ENCODE measurements at places on chromosomes 3 and 15. TPM values are rescaled to one million over a fixed set of nuclear protein-coding genes. Genes with fewer than 3 reads are reported as not detected.
A peak's percentile ranks its signal among the peaks of the same experiment; 100 is the strongest.

DNA sequence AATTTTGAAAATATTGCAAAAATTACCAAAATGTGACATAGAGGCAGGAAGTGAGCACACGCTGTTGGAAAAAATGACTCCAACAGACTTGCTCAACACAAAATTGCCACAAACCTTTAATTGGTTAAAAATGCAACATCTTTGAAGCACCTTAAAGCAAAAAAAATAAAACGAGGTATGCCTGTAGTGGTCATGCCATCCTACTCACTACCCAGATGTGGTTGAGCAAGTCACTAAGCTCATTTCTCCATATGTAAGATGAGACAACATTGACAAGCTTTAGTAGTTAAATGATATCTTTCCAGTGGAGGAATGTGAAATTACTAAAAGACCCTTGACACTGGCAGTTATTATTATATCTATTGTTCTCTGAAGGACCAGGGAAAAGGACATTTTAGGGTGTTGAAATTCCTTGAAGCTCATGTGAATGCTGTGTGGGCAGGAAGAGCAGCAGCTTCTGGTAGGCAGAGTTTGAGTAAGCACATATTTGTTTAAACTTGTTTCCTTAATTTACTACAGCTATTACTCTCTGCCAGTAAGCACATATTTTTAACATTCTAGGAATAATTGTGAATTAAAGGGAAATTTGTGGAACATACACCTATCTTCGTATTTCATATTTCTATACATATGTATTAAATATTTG, 131.6 kb upstream of the P2RY1 start:
- no peak for DNase-seq

DNA sequence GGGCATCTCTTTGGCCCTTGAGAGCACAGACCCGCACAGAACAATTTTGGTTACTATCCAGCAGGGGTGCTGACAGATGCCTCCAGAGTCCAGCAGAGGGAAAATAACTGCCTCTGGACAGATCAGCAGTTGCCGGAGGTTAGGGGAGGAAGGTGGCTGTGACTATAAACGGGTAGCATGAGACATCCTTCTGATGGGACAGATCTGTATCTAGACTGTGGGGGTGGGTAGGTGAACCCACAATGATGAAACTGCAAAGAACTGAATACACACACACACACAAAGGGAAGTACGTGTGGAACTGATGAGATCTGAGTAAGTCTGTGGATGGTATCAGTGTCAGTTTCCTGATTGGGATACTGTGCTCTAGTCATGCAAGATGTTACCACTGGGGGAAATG, 21.2 kb downstream of the ADAMTS7 start:
- DNase-seq = no peak

- peak; percentile 60 for DNase-seq
Measured at GRCh38 chr3:48694610-48695392, 9.1 kb upstream of the NCKIPSD start.

GRCh38 chr3:150311156-150311555, 96.9 kb upstream of the TSC22D2 start:
- DNase-seq = no peak

GRCh38 chr3:43970920-43971319, 270.8 kb upstream of the TOPAZ1 start:
- DNase-seq = no peak

- no peak for DNase-seq
Measured at GRCh38 chr3:89340408-89340807, 233.0 kb downstream of the EPHA3 start.

DNA sequence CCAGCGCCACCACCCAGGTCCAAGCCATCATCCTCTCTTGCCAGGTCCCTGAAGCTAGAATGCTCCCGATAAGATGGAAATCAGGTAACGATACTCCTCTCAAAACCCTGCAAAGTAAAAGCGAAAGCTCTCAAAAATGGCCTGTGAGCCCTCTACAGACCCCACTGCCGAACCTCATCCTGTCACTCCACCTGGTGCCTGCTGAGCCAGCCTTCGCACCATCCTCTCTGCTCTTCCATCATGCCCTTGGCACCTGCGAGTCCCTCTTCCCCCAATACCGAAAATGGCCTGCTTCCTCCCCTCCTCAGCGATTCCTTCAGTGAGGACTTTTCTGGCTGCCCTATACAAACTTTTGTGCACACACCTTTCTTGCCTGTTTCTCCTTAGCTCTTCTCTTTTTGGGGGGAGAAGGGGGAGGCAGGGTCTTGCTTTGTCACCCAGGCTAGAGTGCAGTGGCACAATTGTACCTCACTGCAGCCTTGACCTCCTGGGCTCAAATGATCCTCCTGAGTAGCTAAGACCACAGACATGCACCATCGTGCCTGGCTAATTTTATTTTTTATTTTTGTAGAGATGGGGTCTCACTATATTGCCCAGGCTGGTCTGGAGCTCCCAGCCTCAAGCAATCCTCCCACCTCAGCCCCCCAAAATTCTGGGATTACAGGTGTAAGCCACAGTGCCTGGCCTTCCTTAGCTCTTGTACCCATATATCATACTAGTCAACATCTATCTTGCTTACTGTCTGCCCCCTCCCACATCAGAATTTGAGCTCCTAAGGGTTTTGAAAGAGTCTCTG, 3.0 kb downstream of the IDH2 start:
- no peak for DNase-seq

DNA sequence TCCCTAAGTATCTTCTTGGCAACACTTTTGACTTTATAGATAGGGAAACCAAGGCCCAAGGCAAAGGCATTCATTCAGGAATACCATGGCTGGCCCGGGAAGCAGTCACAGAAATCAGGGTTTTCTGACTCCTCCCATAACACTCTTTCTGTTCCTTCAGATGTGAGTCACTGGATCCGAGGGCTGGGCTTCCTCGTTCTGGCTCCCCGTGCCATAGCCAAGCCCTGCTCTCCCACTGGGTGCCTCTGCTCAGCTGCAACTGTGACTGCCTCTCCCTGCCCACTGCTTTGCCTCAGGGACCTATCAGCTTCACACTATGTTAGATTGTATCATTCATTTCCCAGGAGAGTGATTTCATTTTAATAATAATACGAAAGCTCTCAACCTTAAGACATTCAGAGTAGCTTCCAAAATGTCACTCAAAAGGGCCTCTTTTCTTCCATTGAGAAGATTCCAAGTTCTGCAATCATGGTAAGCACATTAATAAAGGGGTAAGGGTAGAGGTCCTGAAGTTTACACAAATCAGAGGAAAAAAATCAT, 50.2 kb downstream of the GABRB3 start:
- DNase-seq = no peak

DNA sequence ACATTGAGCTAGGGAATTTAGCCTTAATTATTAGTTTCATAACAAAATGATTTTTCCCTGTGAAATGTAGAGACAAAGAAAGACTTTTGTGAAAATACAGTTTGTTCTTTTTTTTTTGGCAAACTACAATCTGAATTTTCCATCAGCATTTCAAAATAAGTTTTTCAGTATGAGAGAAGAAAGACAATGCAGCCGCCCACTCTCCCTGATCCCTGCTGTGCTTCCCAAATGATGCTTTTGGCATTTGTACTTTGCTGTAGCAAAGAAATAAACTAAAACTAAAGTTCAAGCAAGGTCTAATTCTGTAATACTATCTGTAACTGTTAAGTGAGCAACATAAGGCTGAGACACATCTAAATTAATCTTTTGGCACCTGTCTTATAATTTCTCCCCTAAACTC, 782.2 kb downstream of the VGLL3 start:
- no peak for DNase-seq

- DNase-seq = no peak
Measured at GRCh38 chr3:7667774-7668173, 806.9 kb downstream of the GRM7 start.

DNA sequence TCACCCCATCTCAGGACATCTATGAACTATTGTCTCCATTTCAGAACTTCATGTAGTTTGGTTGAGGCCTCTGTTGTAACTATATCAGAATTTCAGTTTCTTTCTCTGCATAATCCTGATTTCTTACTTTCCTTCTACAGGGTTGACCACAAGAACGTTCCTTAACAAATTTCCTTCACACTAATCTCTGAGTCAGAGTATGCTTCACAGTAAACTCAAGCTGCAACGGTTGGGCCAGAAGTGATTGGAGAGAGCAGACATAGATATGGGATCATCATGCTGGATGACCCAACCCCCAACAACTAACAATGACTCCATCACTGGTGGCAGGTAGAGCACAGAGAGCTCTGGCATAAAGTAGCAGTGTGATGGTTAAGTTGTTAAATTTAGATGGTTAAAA, 128.8 kb upstream of the OSTN start:
- DNase-seq = no peak

GRCh38 chr3:70273492-70273891, 38.9 kb downstream of the MDFIC2 start:
- DNase-seq = no peak

- no peak for DNase-seq
Measured at GRCh38 chr3:31839144-31839917, 141.7 kb downstream of the OSBPL10 start.

GRCh38 chr3:139759470-139759869, 81.7 kb upstream of the NMNAT3 start:
- no peak for DNase-seq

DNA sequence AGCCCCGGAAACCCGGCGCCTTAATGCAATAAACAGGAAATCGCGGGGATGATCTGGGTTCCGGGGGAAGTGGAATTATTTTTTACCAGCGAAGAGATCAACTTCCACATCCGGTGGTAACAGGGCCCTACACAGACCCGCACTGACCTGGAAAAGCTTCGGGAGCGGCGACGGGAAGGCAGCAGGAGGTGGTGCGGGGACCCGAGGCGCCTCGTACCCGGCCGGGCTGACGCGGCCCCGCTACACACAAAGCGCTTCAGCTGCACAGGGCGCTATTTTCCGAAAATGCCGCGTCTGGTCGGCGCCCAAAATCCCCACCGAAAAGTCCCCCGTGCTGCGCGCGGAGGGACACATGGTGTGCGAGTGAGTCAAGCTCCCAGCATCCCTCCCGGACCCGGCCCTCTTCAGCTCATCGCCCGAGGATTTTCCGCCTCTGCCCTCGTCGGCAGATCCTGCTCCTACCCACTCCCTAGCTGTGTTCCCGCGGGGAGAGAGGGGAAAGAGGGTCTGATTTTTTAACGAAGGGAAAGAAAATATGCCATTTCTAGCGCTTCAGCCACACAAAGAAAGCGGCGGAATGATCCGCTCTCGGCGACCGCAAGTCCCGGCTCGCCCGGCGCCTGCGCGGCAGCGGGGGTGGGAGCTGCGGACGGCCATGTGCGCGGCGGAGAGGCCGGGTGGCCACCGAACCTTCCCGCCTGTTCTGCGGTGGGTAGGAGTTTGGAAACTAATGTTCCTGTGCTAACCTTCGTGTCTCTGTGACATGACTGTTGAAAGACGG, at the start of gene GABPB1:
TSS of gene GABPB1 (minus strand) at position 361 of the 781 bp plus-strand sequence. CDS start 45,400 bp downstream, outside the sequence.
- DNase-seq = peak; percentile 83

- peak; percentile 19 for DNase-seq
Measured at GRCh38 chr15:99961011-99961441, 227.8 kb upstream of the LYSMD4 start.

DNA sequence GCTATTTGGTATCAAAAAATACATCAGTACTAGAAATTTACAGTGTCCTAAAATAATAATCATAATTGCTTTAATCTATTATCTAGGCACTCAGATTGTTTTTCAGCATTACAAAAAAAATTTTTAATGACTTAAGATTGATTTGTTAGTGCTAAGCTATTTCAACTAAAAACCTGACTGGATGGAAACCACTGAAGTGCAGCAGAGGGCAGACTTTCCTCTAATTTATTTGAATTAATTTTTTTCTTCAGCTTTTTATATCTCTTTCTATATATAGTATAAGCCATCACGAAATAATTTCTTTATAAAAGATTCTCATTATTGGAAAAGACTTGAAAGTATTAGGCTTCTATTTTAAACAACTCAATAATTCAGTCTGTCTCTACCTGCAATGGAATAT, 131.4 kb downstream of the IQCH start:
- no peak for DNase-seq

DNA sequence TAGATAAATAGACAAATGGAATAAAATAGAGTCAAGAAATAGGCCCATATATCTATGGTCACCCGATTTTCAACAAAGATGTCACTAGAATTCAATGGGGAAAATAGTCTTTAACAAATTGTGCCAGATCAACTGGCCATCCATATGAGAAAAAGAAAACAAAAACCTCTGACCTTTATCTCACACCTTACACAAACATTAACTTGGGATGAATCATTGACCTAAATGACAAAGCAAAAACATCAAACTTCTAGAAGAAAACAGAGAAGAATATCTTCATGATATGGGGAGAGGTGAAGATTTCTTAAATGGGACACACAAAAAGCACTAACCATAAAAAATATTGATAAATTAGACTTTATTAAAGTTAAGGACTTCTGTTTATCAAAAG, 31.9 kb downstream of the ITGA11 start:
- DNase-seq = no peak

DNA sequence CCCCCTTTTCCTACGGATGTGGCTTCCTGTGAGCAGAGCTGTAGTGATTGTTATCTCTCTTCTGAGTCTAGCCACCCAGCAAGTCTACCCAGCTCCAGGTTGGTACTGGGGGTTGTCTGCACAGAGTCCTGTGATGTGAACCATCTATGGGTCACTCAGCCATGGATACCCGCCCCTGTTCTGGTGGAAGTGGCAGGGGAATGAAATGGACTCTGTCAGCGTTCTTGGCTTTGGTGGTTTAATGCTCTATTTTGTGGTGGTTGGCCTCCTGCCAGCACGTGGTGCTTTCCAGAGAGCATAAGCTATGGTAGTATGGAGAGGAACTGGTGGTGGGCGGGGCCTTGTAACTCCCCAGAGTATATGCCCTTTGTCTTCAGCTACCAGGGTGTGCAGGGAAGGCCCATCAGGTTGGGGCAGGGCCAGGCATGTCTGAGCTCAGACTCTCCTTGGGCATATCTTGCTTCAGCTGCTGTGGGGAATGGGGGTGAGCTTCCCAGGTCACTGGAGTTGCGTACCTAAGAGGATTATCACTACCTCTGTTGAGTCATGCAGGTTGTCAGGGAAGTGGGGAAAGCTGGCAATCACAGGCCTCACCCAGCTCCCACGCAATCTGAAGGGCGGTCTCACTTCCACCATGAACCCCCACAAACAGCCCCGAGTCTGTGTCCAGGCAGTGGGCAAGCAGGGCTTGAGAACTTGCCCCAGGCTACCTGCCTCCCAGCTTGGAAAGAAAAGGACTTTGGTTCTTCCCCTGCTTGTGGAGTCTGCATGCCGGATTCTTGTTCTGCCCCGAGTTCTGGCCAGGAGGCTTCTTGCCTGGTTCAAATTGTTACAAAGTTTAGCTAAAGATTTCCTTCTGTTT, 9.0 kb upstream of the ADGRG7 start:
- no peak for DNase-seq

DNA sequence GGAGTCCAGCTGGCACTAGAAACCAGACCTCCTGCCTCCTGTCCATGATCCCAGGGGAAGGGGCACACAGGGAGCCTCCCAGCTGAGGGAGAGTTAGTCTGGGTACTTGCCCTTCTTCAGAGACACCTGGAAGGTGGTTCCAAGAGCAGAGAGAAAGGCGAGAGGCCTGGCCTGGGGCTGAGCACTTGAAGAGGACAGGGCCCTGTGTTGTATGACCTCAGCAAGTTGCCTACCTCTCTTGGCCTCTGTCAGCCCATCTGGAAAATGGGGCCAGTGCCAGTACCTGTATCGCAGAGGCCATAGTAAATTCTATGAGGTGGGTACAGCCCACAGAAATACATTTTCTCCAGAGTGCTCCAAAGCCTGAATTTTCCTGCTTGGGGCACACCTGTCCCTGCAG, 19.5 kb downstream of the PTH1R start:
- DNase-seq = no peak

The AADACL2 gene
- total RNA-seq = not detected

The RUBCN gene
- 16.8 TPM for total RNA-seq

The PYGO1 gene
- 0.30 TPM for total RNA-seq

The ARNT2 gene
- 2.7 TPM for total RNA-seq

The APOD gene
- total RNA-seq = 13.1 TPM

The CPB1 gene
- 1.1 TPM for total RNA-seq

The PPP1R14D gene
- 137 TPM for total RNA-seq

The CACNA2D2 gene
- 3.3 TPM for total RNA-seq

The DUOXA2 gene
- total RNA-seq = 30.2 TPM

The SPRED1 gene
- 26.8 TPM for total RNA-seq

The THAP10 gene
- total RNA-seq = 2.3 TPM
